Central memory CD8-positive, alpha-beta T cell (primary cell): ENCODE measurements at places on chromosomes 2 and 18.

GRCh38 chr2:168686452-168687191 is 115.8 kb upstream of the NOSTRIN start:
- no peak overlapping the region for H3K4me3 ChIP-seq
- H3K36me3 ChIP-seq, result peaks cover 2% of the 10 kb centered on the region
- no peaks in the 10 kb centered on the region for H3K4me1 ChIP-seq
- H3K27ac ChIP-seq, result no peak overlapping the region
- no peaks in the 10 kb centered on the region for H3K27me3 ChIP-seq

DNA sequence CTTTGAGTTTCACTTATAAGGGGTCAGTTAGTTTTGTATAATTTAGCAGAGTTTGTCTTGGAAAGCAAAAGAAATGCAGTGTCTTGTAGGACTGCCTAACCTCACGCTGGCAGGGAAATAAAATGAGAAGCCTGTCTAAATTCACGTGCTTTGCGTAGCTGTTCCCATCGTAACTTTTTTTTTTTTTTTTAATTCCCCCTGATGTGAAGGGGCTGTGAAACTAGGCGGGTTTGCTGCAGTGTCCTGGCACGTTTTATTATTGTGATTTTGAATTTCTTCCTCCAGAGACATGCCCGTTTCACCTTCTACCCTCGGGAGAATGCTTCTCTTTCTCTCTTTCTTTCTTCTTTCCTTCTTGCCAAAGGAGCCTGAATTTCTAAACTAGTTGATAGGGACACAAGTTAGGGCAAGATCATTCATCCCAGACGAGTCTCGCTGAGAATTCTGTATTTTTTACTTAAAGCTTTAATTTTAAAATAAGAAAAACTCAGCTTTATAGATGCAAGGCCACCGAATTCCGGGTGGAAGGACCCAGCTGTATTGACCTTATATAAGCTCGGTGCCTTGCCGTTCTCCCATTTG is 2.3 kb downstream of the MEIS1 start:
- no peak overlapping the region for H3K4me3 ChIP-seq
- H3K27me3 ChIP-seq, result peaks cover 93% of the 10 kb centered on the region
- no peaks in the 10 kb centered on the region for H3K36me3 ChIP-seq
- DNase-seq, result no peak
- H3K4me1 ChIP-seq, result peaks cover 22% of the 10 kb centered on the region

- no peaks in the 10 kb centered on the region for H3K36me3 ChIP-seq
- no peaks in the 10 kb centered on the region for H3K4me1 ChIP-seq
- no peak overlapping the region for H3K4me3 ChIP-seq
- H3K27me3 ChIP-seq, result no peaks in the 10 kb centered on the region
- no peak overlapping the region for H3K27ac ChIP-seq
These were observed 160.7 kb upstream of the CNTNAP5 start for GRCh38 chr2:123864416-123864815.

DNA sequence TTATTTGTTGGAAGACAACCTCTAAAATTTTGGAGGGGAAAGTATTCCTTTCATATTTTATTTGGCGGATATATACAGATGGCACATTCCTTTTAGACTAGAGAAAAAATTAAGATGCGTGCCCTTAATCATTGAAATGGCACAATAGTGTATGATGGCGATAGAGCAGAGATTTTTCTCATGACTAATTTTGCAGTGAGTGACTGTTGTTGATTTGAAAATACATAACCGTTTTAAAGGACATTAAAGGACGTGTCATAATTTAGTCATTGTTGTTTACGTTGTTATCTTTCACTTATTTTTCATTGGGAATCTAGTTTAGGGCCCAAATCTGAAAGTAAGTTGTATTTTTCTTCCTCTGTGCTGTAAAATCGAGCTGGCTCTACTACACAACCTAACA is 61.7 kb downstream of the CERS6 start:
- no peak overlapping the region for H3K4me3 ChIP-seq
- no peaks in the 10 kb centered on the region for H3K4me1 ChIP-seq
- no peaks in the 10 kb centered on the region for H3K27me3 ChIP-seq
- no peak overlapping the region for H3K27ac ChIP-seq

- H3K4me1 ChIP-seq, result no peaks in the 10 kb centered on the region
- H3K4me3 ChIP-seq, result no peak overlapping the region
- no peak for DNase-seq
These were observed 31.2 kb downstream of the GPC1 start for GRCh38 chr2:240466579-240467148.

GRCh38 chr2:230907361-230908091 is 17.5 kb downstream of the GPR55 start:
- H3K4me3 ChIP-seq, result no peak overlapping the region
- H3K27me3 ChIP-seq, result no peaks in the 10 kb centered on the region
- H3K4me1 ChIP-seq, result peaks cover 22% of the 10 kb centered on the region
- H3K27ac ChIP-seq, result no peak overlapping the region
- no peak for DNase-seq

GRCh38 chr2:105391058-105391627 is 7.7 kb downstream of the FHL2 start:
- H3K36me3 ChIP-seq, result no peaks in the 10 kb centered on the region
- H3K27ac ChIP-seq, result no peak overlapping the region
- DNase-seq, result no peak

GRCh38 chr2:7899241-7899640 is 782.6 kb upstream of the ID2 start:
- peaks cover 8% of the 10 kb centered on the region for H3K27me3 ChIP-seq
- H3K4me3 ChIP-seq, result no peak overlapping the region
- no peak for DNase-seq
- peaks cover 10% of the 10 kb centered on the region for H3K4me1 ChIP-seq
- no peak overlapping the region for H3K27ac ChIP-seq

DNA sequence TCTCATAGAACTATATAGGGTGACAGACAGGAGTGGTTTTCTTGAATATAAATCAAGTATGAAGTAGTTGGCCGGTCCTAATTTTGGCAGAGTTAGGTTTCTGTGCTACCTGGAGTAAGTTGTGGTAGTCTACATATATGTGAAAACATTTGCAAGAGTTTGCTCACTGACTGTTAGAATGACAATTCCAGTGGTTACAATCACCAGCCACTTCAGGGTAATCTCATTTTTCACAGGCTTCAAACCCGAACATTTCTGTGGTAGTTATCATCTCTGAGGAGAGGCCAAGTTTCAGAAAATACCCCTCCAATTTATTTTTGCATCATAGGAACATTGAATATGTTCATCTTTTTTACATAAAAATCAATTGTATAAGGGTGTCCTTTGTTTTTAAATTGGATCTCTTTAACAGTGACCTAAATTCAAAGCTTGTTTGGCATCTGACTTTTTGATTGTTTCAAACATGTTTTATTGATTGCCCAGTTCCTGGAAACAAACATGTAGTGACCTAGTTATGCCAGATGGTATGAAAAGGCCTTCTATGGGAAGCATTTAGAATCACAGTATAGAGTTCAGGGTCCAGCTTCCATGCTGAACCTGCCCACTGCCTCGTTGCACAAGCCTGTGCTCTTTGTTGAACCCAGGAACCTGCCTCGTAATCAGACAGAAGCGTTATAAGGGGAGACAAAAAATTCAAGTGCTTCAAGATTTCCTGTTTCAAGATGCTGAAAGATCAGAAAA is 250.6 kb downstream of the LTBP1 start:
- no peak overlapping the region for H3K27ac ChIP-seq
- peaks cover 16% of the 10 kb centered on the region for H3K27me3 ChIP-seq
- H3K36me3 ChIP-seq, result no peaks in the 10 kb centered on the region
- DNase-seq, result no peak
- H3K4me3 ChIP-seq, result no peak overlapping the region
- H3K4me1 ChIP-seq, result no peaks in the 10 kb centered on the region

DNA sequence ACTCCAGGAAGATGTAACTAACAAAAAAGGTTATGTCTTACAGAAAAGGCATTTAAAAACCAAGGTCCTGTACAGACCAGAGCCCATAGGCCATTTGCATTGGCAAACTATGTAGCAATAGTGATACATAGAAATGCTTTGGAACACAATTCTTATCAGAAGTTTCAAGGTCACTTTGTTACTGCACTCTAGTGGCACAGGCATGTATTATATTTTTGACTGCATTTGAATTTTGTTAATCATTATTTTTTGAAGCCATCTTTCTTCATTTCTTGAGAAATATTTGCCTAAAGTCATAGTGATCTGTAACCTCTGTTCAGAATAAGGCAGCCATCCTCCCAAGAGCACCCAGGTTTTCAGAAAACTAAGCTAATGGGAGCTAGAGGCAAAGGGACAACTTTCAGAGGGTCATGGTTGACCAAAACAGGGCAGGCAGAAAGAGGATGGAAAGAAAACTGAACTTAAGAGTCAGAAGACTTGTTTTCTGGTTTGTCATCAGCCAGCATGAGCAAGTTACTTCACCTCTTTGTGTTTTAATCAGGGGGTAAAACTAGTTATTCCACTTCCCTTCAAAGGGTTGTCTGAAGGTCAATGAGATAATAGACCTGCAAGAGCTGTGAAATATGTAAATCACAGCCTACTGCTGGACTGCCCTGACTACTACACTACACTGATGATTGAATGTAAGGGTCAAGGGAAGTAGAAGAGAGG is 41.5 kb downstream of the SLC38A11 start:
- H3K4me3 ChIP-seq, result no peak overlapping the region
- no peaks in the 10 kb centered on the region for H3K27me3 ChIP-seq
- H3K36me3 ChIP-seq, result no peaks in the 10 kb centered on the region

GRCh38 chr2:189952536-189953109 is 109.9 kb downstream of the MSTN start:
- no peak overlapping the region for H3K4me3 ChIP-seq
- H3K27ac ChIP-seq, result no peak overlapping the region
- no peak for DNase-seq
- peaks cover 8% of the 10 kb centered on the region for H3K27me3 ChIP-seq

- no peak overlapping the region for H3K27ac ChIP-seq
- H3K4me3 ChIP-seq, result no peak overlapping the region
- DNase-seq, result no peak
These were observed 107.9 kb downstream of the CDC42EP3 start for GRCh38 chr2:37563375-37564015.

- no peak overlapping the region for H3K4me3 ChIP-seq
- H3K27ac ChIP-seq, result no peak overlapping the region
- H3K27me3 ChIP-seq, result peaks cover 32% of the 10 kb centered on the region
- DNase-seq, result no peak
- H3K4me1 ChIP-seq, result no peaks in the 10 kb centered on the region
These were observed 225.7 kb downstream of the EPHA4 start for GRCh38 chr2:221346411-221346810.

GRCh38 chr2:42663828-42664227 is 95.4 kb downstream of the MTA3 start:
- no peak overlapping the region for H3K27ac ChIP-seq
- peaks cover 3% of the 10 kb centered on the region for H3K36me3 ChIP-seq
- H3K27me3 ChIP-seq, result no peaks in the 10 kb centered on the region
- peaks cover 7% of the 10 kb centered on the region for H3K4me1 ChIP-seq

DNA sequence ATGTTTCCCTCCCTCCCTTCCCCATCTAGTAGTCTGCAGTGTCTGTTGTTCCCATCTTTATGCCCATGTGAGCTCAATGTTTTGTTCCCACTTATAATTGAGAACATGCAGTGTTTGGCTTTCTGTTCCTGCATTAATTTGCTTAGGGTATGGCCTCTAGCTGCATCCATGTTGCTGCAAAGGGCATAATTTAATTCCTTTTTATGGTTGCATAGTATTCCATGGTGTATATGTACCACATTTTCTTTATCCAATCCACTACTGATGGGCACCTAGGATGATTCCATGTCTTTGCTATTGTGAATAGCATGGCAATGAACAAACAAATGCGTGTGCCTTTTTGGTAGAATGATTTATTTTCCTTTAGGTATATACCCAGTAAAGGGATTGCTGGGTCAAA is 60.6 kb upstream of the CYP26B1 start:
- H3K27ac ChIP-seq, result no peak overlapping the region
- H3K27me3 ChIP-seq, result no peaks in the 10 kb centered on the region
- no peak for DNase-seq
- H3K4me1 ChIP-seq, result no peaks in the 10 kb centered on the region

DNA sequence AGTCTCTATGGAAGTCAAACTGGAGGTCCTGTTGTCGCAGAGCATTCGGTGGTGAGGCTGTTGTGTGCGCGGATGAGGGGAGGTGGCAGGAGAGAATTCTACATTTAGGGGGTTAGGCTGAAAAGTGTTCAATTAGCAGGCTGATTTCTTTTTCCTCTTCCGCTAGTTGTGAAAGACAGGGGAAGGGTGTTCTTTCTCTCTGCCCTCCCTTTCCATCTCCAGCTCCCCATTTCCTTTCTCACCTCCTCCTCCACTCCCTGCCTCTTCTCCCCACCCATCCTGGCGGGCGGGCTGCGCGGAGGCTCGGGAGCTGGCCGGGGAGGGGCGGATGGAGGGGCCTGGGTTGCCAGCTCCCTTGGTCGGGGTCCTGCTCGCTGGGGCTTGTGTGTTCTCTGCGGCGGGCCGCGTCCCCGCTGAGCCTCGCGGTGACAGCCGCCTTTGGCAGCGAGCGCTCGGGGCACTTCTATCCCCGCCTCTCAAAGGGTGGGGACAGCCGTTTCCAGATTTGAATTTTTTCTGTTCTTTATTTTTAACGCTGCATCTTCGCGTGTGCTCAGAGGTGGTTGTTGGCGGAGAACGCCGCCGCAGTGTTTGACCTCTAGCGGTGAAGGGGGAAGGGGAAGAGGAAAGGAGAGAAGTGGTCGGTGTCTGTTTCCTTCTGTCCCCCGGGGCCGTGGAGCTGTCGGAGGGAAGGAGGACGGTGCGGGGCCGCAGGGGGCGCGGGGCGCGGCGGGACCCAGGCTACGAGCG is 3.6 kb downstream of the SOX11 start:
- H3K4me3 ChIP-seq, result no peak overlapping the region
- H3K4me1 ChIP-seq, result no peaks in the 10 kb centered on the region
- H3K27me3 ChIP-seq, result peaks cover 40% of the 10 kb centered on the region
- DNase-seq, result no peak
- peaks cover 2% of the 10 kb centered on the region for H3K36me3 ChIP-seq
